H4 (cell line): ENCODE measurements at places on chromosomes 5 and 9. TPM values are rescaled to one million over a fixed set of nuclear protein-coding genes. Genes with fewer than 3 reads are reported as not detected.

GRCh38 chr9:78112406-78112805 is 80.8 kb upstream of the GNAQ start:
- DNase-seq, result no peak

- no peak for DNase-seq
These were observed 31.9 kb downstream of the SLC12A7 start for GRCh38 chr5:1079961-1080360.

GRCh38 chr5:31029925-31030324 is 163.6 kb upstream of the CDH6 start:
- DNase-seq, result no peak

DNA sequence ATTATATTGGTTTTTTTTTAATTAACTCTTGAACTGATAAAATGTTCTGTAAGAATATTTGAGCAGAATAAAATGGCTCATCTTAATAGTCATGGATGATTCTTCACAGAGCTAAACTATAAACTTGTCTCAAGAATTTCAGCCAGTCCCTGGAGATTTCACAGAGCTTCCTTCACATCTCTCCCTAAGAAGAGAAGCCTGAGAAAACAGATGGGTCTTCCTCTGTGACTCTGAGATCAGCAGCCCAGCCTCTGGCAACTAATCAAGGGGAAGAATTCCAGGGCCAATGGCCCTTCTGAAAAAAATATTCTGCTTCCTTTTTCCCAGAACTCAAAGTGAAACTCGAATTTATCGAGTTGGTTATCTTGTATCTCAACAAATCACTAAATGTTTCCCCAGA is 122.2 kb upstream of the ITGA1 start:
- no peak for DNase-seq

DNA sequence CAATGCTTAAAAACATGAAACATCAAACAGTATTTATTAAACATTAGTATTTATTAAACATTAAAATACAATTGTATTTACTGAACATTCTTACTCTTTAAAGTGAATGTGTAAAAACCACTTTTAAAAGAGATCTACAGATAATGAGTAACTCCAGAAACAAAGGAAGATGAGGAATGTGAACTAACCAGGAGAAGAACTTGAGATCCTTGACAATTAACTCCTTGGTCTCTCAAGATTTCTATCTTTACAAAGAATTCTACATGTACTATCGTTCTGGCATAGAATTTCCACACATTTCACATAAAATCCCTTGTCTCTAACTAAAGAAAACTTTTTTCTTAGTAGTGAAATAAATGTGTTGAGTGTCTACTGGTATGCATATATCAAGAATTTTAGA is 28.7 kb upstream of the IFNE start:
- no peak for DNase-seq

GRCh38 chr5:162209005-162209605 is 141.5 kb downstream of the GABRG2 start:
- peak; percentile 59 for DNase-seq

DNA sequence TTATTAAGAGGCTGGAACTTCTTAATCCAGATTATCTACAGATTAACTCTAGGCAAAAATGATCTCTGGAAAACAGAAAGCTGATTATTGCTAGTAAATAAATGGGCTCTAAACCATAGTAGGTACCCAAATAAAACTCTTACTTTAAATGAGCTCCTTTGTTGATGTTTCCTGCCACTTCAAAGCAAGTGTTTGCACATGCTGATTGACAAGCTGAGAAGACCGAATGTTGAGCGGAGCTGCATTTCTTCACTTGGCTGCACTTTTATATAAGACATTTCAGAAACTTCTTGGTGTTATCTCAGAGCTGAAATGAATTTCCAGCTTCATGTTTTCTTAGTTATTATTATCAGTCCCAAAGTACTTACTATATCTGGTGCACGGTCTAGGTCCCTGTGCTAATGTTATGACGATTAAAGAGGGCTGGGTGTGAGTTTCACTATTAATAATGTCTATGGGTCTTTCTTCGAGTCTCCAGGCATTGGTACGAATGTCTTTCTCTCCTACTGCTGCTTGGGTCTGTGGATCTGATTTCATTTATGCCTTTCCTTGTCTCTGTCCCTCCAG is 58.6 kb upstream of the CTXN3 start:
- no peak for DNase-seq

DNA sequence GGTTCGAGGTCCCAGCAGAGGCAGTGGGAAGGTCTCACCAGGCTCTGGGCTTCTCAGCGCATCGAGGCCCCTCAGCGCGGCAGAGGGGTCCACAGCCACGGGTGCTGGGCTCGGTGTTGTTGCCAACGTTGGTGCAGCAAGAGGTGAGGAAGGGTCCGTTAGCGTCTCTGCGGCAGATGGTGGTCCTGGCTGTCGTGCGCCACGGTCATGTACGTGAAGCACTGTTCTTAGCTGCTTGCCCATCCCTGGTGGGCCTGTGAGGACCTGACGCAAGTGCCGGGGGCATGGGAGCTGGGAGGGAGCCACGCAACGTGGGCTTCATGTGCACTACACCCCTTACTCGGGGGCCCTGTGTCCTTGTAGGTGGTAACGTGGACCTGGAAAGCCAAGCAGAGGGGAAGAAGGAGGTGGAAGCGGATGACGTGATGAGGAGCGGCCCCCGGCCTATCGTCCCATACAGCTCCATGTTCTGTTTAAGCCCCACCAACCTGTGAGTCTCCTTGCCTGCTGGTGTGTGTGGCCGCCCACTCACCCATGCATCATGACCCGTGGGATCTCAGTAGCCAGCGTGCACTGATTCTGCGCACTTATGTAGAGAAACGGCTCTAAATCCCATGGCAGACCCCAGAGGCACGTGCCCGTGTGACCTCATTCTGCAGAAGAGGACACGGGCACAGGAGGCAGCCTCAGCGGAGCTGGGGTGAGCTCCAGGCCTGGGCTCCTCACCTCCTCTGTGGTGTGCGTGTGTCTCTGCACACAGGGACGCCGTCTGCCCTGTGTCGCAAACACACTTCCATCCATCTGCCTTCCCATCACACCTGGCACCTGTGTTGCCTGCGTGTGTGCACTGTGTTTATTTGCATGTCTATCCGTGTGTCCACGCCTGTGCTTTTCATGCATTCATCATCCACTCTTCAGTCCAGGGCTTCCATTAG is 166.1 kb downstream of the CACNA1B start:
- no peak for DNase-seq

GRCh38 chr5:124960266-124960665 is 213.8 kb upstream of the ZNF608 start:
- DNase-seq, result peak; percentile 34

GRCh38 chr5:113217619-113218184 is 217.1 kb downstream of the TSSK1B start:
- no peak for DNase-seq

DNA sequence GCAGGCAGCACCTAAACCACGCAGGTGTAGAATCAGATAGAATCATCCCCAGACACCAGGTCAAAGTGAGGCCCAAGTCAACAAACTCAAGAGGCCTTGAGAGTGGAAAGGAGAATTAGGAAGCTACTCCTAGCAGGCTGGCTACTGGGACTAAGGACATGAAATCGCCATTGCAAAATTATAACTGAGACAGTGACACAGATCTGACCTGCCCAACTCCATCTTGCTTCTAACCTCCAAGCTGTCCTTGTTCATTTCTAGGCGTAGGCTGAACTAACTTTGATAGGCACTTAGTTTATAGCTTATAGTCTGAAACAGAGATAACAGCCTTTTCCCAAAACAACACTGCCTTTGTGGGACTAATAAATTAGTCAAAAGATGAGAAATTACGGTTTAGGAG is 52.8 kb downstream of the ACTL7B start:
- DNase-seq, result no peak

- DNase-seq, result no peak
These were observed 131.5 kb downstream of the DOCK8 start for GRCh38 chr9:346111-346571.

DNA sequence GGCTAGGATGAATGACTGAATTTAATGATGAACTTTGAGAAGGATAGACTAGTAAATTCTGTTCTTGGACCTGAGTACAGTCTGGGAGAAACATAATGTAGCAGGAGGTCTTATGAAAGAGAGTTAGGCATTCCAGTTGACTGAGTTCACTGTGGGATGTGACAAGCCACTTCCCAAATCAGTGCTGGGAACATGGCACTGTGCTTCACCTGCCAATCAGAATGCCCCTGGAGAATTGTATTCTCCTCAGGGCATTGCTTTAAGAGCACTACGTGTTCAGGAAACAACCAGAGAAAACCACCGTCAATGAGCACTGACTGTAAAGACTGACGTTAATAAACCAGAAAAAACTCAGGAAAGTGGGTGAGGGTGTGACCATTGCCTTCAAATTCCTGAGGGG is 1.2 kb downstream of the CCDC107 start:
- peak; percentile 63 for DNase-seq

- no peak for DNase-seq
These were observed 12.5 kb downstream of the GRAMD2B start for GRCh38 chr5:126435714-126436113.

DNA sequence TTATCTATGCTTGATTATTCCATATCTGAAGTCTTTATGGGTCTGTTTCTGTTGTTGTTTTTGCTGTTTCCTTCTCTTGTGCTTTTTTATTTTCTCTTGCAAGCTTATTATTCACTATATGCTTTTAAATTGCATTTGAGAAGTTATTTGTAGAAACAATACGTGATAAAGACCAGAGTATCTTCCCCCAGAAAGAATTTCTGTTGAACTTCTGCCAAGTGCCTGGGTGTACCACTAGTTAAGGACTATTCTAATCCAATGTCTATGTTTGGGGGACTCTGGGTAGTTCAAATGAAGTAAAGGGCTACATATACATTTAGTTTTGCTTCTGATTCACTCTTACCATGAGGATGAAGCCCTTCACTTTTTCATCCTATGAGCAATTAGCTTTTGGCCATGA is 54.3 kb downstream of the SLF1 start:
- no peak for DNase-seq

GRCh38 chr9:30670805-30671562 is 1713.5 kb upstream of the ACO1 start:
- no peak for DNase-seq

- no peak for DNase-seq
These were observed 172.7 kb upstream of the RIOK2 start for GRCh38 chr5:97355775-97356174.

DNA sequence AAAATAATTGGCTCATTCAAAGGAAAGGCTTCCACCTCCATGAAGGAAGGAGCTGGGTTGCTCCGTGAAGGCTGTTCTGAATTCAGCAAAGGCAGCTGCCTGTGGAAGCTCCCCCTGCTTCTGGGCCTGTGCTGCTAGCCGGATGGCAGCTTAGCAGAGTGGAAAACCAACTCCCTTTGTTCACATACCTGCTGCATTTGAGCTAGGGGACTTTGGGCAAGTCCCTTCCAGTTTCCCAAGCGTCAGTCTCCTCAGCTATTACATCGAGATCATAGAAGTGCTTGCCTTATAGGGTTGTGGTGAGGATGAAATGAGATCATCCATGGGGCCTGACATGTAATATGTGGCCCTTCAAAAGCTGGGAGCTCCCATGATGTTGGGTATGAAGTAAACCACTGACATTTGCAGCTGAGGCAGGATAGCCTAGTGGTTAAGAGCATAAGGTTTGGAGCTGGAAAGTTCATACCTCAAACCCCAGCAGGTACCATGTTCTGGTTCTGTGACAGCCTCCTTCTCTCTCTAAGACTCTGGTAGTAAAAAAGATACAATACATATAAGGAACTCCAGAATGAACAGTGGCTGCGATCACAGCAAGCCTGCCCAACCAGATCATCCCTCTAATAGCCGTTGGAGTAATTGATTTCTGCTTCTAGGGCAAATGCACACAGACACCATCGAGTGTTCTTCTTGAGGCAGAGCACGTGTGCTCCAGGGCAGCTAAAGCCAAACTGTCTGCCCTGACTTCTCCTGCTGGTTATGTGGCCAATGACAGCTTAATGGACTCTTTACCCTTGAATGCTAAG is 11.0 kb upstream of the DENND1A start:
- no peak for DNase-seq

Gene RORB
- total RNA-seq, result 1.6 and 3.0 TPM in 2 replicates

Gene FCN2
- total RNA-seq, result not detected in 2 replicates

Gene FOXD4L6
- total RNA-seq, result 0.14 TPM in 1 of 2 replicates, not detected in the other

Gene KCNN2
- total RNA-seq, result 0.31 and 0.55 TPM in 2 replicates

Gene C8G
- total RNA-seq, result not detected in 2 replicates

Gene PTGS1
- 0.37 and 0.74 TPM in 2 replicates for total RNA-seq

Gene LCNL1
- total RNA-seq, result not detected in 2 replicates

Gene ZFP62
- total RNA-seq, result 22.6 and 27.7 TPM in 2 replicates

Gene NRARP
- 0.37 TPM in 1 of 2 replicates, not detected in the other for total RNA-seq

Gene C5orf34
- total RNA-seq, result 14.4 and 15.1 TPM in 2 replicates

Gene PTGER4
- 4.8 and 7.9 TPM in 2 replicates for total RNA-seq
